ENCODE measurements at places on chromosomes 16 and 17. TPM values are rescaled to one million over a fixed set of nuclear protein-coding genes. Genes with fewer than 3 reads are reported as not detected.
A peak's percentile ranks its signal among the peaks of the same experiment; 100 is the strongest.

- DNase-seq = no peak
Observed at GRCh38 chr16:12084436-12084835, 107.9 kb downstream of the SNX29 start.

DNA sequence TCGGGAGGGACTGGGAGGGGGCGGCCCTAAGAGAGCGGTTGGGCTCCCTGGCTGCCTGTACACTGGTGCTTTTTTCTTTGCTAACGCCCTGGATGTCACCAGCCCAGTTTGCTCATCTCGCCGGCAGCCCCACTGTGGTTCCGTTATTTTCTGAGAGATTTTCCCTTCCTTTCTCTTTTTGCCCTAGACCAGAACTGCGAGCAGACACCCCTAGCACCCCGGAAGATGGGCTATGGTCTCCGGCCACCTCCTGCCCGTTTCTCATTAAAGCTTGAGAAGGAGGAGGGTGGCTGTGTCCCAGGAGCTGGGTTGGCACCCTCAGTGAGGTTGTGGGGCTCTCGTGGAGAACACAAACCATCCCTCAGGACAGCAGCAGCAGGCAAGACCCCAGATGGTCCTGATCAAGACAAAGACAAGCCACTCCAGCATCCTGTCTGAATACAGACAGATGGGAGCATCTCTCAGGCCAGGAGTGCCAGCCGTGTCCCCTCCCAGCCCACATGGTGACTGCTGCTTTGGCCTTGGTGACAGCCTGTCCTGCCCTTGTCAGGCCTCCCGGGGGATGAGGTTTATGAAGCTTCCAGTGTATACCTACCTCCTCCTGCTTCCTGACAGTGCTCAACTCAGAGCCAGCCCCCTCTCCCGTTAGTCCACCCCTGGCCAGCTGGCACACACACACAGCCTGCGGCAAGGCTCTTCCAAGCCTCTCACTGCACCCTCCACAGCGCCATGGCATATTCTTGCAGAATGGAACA lies 77.2 kb downstream of the KCNJ12 start:
- DNase-seq = no peak

- DNase-seq = no peak
Observed at GRCh38 chr16:47026492-47026891, 53.0 kb upstream of the DNAJA2 start.

DNA sequence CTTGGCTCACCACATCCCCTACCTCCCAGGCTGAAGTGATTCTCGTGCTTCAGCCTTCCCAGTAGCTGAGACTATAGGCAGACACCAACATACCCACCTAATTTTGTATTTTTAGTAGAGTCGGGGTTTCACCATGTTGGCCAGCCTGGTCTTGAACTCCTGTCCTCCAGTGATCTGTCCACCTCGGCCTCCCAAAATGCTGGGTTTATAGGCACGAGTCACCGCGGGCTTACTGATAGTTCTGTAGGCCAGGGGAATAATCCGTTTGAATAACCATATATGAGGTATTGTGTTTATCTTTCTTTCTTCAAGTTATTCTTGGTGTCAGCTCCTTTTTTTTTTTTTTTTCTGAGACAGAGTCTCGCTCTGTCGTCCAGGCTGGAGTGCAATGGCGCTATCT lies 7.7 kb downstream of the FAM234A start:
- DNase-seq = no peak

Gene NPTX1
- 6.7 TPM for total RNA-seq

- DNase-seq = no peak
Observed at GRCh38 chr16:4682616-4683254, 10.6 kb upstream of the NUDT16L1 start.

DNA sequence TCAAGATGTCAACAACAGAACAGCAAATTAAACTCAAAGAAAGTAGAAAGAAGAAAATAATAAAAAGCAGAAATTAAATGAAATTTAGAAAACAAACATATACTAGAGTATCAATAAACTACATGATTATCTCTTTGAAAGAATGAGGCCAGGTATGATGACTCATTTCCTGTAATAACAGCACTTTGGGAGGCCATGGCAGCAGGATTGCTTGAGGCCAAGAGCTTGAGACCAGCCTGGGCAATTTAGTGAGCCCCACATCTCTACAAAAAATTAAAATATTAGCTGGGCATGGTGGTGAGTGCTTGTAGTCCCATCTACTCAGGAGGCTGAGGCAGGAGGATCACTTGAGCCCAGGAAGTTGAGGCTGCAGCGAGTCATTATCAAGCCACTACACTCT lies 232.5 kb downstream of the RAB11FIP4 start:
- no peak for DNase-seq

GRCh38 chr17:79786930-79787643 lies 9.1 kb downstream of the CBX2 start:
- DNase-seq = no peak

GRCh38 chr17:50641357-50641756 lies 6.7 kb downstream of the ABCC3 start:
- no peak for DNase-seq

GRCh38 chr16:71479420-71479819 lies 9.7 kb downstream of the ZNF19 start:
- DNase-seq = peak; percentile 37

- DNase-seq = no peak
Observed at GRCh38 chr17:47165137-47165536, 24.0 kb downstream of the CDC27 start.

- no peak for DNase-seq
Observed at GRCh38 chr17:80650331-80650672, 105.7 kb downstream of the RPTOR start.

GRCh38 chr17:44464037-44464436 lies 39.2 kb downstream of the GPATCH8 start:
- DNase-seq = no peak

- DNase-seq = no peak
Observed at GRCh38 chr17:7355053-7355452, at the start of gene TMEM95. TSS of gene TMEM95 (plus strand) at chr17:7355156. CDS start at chr17:7355205, 49 bp downstream.

Gene HOXB9
- 19.8 TPM for total RNA-seq

DNA sequence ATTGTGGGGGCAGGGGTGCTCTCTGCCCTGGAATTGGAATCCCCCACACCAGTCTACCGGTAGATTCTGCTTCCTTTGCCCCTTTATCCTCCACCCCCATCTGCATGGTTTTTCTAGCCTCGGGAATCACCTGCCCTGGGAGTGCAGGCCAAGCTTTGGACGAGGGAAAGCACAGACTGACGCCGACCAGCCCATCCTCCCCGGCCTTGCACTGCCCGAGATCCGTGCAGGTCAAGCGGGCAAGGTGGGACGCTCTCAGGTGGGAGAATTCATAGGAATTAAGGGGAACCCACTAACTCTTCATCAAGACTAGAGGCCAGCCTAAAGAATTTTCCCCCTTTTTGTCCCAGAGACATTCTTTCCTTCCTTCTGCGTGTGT lies 9.9 kb upstream of the HOXB13 start:
- no peak for DNase-seq

Measured in spinal cord (tissue), 10 donors.